ENCODE measurements at places on chromosomes 4 and X.

GRCh38 chr4:159673221-159673620 lies 570.3 kb downstream of the RAPGEF2 start:
- DNase-seq = no peak

DNA sequence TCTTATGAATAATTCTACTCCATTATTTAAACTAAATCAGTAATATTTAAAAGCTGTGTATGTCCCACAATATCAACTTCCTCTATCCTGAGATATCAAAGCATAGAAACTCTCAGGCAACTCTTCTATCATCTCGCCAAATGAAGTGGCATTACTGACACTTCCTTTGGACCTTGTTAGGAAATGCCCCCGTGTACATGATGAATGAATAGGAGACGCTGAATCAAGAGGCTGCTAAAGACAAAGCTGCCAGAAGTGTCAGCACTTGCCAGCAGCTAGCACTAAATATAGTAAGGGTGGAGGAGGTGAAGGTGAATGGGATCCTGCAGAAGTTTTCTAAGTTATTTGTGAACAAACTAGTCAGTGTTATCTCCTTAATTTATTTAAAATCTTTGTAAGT lies 99.5 kb upstream of the BLTP1 start:
- no peak for DNase-seq

DNA sequence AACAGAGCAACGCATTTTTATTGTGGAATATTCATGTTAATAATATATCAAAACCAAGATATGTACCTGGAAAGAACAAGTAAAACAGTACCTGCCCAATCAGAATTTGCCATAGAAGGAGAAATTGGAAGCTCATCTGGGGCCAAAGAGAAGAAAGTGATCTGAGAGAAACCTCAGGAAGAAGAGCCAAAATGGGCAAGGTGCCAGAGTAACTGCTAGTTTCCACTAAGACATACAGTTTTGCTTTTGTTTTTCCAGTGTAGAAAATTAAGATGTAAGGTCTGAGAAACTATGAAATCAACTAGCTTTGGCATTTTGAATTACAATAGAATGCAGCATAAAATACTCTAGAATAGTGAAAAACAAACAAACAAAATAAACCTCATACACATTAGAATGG lies 2201.2 kb downstream of the ARAP2 start:
- no peak for DNase-seq

- no peak for DNase-seq
Observed at GRCh38 chrX:7146020-7146702, 1.4 kb upstream of the STS start.

DNA sequence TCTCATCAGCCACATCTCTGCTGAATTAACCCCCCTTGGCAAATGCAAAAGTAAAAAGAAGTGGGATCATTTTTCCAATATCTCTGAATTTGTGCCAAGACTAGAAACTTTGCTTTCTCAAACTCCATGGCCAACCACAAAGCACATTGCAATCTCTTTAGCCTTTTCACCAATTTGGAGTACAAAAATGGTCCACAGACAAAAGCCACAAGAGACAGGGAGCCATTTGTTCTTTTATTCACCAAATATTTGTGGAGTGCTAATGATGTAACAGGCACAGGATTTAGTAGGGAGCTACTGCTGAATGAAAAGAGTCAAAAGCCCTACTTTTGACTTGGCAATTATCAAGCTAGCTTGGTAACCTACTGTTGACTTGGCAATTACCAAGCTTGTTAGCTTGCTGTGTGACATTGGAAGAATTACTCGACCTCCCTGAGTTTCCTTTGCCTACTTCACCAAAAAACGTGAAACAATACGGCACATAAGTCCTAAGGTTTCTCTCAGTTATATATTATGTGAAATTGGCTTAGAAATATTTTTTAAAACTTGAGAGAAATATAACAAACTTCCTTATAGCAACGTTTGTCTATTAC lies 97.1 kb upstream of the KLF3 start:
- DNase-seq = no peak

DNA sequence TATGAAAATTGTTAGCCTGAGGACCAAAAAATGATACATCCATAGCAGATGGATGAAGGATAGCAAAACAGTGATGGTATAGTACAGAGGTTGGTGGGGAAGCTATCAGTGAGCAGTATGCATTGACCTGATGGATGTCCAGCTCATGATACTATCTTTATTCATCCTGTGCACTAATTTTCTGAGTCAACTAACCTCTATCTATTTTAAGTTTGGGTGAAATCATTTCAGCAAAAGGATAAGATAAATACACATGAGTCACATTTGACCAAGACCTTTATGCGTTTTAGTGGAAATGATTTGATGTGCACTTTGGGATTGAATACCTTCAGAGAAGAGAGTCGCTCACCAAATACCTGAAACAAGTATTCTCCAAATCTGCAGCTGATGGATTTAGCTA lies 351.0 kb upstream of the NR3C2 start:
- no peak for DNase-seq

- DNase-seq = no peak
Observed at GRCh38 chr4:184461711-184462441, 12.5 kb downstream of the IRF2 start.

GRCh38 chr4:88138561-88138960 lies 19.9 kb downstream of the ABCG2 start:
- DNase-seq = no peak

GRCh38 chrX:21379991-21380390 lies 5.8 kb downstream of the CNKSR2 start:
- DNase-seq = no peak

GRCh38 chr4:165758086-165758485 lies 115.0 kb upstream of the TLL1 start:
- no peak for DNase-seq

DNA sequence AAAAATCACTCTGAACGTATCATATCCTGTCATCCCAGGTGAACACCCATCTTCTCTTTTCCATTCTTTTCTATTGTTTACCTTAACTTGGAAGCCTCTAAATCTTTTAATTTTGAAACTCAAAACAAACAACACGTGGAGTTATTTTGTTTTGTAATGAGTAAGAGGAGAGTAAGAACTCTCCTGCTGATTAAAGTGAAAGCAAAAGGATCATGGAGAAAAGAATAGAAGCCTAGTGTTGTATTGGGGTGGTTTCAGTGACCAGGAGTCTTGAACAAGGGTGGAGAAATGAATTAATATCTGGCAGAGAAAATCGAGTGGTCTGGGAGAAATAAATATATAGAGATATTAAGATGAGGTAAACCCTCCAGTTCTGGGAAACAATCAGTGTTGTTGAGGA lies 237.4 kb upstream of the UGT8 start:
- DNase-seq = no peak

DNA sequence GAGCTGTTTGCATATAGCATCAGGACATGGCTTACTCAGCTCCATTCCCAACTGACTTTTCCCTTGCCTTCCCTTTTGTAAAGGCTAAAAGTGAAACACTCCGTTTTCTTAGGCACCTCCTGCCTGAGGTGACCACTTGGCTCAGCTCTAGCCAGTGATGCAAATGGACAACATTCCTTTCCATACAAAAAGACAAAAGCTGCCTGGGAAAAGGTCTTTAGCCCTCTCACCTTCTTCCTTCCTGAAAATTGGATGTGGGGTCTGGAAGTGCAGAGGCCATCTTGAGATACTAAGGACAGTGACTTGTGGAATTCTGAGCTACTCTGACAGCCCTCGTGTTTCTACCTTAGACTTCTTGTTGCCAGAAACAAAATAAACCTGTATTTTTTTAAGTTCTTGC lies 27.7 kb upstream of the SFRP2 start:
- no peak for DNase-seq

DNA sequence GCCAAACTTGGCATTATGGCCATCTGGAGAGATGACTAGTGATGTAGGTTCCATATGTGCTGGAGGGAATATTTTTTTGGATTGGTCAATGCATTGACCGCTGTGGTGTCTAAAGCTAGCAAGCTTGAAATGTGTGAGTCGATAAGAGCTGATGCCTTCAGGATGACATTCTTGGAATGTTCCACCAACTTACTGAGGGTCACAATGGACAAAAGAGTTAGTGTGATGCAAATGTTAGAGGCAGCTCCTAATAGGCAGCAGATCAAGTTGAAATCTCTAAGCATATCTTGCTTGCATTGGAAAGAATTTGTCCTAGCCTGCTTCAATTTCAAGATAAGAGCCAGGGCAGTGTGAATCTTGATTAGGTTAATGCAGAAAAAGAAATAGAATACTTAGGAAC lies 210.4 kb upstream of the AFF2 start:
- no peak for DNase-seq

DNA sequence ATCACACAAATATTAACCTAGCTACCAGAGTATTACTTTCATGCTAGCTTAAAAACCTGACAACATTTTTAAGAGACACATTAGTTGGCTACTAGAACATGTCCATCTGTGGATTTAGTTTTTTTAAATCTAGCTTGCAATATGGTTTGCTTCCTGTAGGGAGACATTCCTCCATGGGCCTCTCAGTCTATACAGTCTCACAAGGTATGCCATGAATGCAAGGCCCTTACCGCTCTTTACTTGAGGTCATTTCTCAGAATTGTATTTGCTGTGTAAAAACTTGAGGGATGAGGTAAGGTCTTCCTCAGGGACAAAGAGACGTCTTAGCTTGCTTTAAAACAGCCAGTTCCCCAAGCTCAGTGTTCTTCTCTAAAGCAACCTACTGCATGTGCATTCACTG lies 26.9 kb downstream of the UBA6 start:
- DNase-seq = no peak

- no peak for DNase-seq
Observed at GRCh38 chrX:25531096-25531495, 515.3 kb upstream of the ARX start.

DNA sequence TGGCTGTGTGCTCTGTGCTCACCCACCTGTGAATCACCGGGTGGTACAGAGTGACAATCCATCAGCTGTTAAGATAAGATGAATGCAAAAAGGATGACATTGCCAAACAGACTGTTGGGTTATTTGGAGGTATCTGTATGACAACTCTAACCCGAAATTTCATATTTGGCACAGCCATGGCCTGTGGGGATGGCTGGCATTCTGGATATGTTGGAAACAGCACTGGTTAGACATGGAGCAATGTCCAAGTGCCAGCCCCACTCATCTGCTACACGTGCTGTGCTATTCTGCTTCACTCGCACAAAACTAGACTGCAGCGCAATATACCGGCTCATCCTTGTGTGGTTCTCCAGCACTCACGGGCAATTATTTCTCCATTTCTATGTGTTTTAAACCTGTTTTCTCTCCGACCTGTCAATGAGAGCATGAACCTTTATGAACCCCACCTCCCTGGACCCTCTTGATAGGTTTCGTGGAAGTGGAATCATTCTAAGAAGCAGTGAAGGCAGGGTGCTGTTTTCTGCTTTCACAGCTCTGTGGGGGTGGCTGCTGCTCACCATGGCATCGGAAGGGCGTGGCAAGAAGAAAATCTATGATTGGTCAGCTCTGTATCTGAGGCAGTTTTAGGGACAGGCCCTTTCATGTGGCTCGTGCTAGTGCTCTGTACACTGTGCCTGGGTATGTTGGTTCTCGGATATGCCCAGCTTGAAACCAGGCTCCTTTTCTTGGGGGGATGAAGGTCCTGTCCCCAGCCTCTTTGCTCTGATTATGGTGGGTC lies 94.9 kb downstream of the ENPP6 start:
- no peak for DNase-seq

DNA sequence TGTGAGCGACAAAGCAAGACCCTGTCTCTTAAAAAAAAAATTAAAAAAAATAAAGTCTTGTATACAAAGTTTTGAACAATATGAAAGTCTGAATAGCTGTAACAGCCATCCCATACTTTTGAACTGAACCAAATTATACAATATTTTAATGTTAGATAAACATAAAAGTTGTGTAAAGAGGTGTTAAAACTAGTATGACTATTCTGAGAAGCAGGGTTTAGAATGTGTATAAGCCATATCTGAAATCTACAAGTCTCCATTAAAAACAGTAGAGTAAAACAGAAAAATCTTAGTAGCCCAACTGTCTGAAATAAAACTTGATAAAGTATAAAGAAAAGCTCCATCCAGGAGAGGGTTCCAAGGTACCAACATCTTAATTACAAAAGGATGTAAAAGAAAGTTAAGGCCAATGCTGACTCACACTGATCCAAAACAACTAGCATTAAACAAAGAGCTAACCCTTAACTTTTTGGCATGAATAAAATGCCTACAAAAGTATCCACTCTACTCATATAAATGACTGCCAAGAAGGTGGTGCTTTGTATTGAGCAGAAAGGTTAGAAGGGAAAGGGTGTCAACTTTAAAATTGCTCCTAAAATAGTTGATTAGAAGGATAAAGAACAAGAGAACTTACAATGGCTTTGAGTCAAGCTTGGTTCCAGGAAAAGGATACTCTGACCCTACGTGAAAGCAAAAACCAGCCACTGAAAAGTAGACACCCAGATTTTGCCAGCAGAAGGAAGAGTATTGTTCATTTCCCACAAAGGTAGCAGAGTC lies 18.5 kb downstream of the CNOT6L start:
- DNase-seq = no peak

DNA sequence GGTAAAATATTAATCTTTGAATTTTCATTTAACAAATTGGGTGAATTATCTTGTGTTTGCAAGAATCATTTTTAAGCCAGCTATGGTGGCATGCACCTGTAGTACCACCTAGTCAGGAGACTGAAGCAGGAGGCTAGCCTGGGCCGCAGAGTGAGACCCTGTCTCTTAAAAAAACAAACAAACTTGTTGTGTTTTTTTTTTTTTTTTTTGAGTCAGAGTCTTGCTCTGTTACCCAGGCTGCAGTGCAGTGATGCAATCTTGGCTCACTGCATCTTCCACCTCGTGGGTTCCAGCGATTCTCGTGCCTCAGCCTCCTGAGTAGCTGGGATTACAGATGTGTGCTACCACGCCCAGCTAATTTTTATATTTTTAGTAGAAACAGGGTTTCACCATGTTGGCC lies 2.2 kb downstream of the TXLNG start:
- no peak for DNase-seq

- DNase-seq = no peak
Observed at GRCh38 chr4:12911750-12912358, 572.3 kb downstream of the RAB28 start.

DNA sequence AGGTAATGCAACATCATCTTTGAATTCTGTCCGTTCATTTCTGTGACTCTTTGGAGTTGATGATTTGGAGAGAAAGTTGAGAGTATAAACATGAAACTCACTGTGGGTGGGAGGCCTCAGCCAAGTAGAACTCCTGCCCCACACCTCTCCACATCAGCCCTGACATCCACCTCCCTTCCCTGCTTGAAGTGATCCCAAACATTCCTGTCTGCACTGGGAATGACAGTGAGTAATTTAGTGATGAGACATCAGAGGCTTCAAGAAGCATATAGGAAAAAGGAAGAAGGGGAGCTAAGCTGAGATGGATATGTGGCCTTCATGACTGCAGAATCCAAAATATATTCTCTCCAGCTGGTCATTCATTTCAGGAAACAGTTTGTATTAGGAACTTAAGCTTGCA lies 151.8 kb downstream of the SPATA18 start:
- DNase-seq = no peak

DNA sequence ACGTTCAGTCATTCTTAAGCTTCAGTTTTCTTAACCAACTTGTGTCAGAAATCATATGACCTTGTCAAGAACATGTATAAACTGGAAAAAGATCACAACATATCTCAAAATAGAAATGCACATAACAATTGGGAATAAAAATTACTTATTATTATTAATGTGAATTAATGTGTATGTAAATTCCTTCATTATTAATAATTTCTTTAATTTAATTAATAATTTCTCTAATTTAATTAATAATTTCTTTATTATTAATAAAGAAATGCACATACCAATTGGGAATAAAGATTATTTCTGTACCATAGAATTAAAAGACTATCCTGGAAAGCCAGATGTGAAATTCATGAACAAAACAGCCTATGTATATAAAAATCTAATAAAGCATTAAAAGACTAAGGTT lies 718.5 kb upstream of the PCDH7 start:
- DNase-seq = no peak

Measured in CD8-positive, alpha-beta memory T cell (primary cell).